ENCODE measurements at places on chromosomes 4 and X.

GRCh38 chrX:134460862-134461220, 876 bp downstream of the HPRT1 start:
- no peak for DNase-seq

DNA sequence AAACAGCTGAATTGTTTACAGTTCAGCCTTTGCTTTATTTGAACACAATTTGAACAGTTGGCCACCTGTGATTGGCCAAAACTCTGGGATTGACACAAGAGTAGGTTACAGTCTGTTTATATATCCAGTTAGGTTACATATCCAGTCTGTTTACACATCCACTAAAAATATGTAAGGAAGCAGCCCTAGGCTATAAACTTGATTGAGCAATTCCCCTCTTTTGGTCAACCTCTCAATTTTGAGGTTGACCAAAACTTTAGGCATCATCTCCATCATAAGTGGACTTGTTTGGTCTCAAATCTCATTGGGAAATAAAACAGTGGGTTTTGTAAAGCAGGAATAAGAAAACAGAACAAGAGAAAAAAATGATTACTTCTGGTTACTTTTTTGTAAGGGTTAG, 190.8 kb downstream of the SPATA18 start:
- DNase-seq = no peak

DNA sequence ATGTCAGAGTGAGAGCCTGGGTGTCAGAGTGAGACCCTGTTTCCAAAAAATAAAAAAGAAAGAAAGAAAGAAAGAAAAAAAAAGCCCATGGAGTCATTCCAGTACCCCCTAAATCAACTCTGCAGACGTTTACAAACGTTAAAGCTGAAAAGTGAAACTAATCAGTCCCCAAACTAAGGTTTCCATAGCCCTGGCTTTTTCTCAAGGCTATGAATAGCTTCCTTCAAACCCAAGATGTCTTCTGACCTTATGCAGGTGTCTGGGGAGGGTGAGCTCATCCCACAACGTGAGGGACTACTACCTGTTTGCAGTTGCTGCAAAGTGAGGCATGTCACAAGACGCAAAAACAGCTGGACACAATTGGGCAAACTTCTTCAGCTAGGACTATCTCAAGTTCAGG, 144.0 kb downstream of the SH3KBP1 start:
- no peak for DNase-seq

- DNase-seq = no peak
Observed at GRCh38 chr4:55445921-55446577, 50.3 kb downstream of the TMEM165 start.

DNA sequence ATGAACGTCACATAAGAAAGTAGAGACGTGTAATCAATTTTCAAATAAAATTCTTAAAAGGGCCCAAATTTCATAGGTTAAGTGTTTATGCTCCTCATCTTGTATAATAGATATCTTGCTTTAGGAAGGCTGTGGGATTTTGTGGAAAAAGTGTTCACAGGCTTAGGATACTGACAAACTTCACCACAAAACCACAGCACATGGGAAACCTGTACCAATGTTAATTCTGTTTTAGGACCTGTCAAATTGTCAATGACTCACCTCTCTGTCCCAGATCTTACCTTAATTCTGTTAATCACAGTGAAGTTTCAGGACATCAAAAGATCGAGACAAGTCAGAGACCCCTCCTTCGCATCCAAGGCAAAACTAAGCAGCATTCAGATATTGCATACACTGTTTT, 24.2 kb downstream of the FGFBP1 start:
- no peak for DNase-seq

- no peak for DNase-seq
Observed at GRCh38 chr4:26120098-26120825, 200.6 kb upstream of the RBPJ start.

GRCh38 chr4:102869569-102870197, 891 bp downstream of the CISD2 start:
- DNase-seq = no peak

- no peak for DNase-seq
Observed at GRCh38 chr4:64384237-64385203, 24.7 kb downstream of the TECRL start.

- DNase-seq = no peak
Observed at GRCh38 chrX:101691835-101692234, 32.2 kb upstream of the ARMCX2 start.

DNA sequence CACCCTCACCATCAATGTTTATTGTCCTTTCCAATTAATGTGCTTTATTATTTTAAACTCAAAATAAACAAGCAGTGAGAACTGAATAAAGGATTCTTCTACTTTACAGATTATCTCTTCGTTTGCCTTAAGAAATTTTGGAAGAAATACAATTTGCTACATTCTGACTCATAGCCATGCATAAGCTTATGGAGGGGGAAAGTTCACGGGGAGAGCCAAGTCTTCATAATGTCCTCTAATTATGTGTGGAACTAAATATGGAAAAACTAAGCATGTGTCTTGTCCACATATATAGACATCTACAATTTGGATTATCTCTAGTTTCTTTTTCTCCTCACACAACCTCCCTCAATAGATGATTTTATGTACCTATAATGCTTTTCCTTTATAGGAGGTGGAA, 17.5 kb downstream of the CXCL13 start:
- no peak for DNase-seq

GRCh38 chr4:75630174-75630936, at the start of gene CDKL2:
CDKL2 (minus strand) TSS chr4:75630528; CDS start chr4:75625988, 4,540 bp downstream.
- DNase-seq = peak; percentile 94

- DNase-seq = no peak
Observed at GRCh38 chr4:104492183-104492771, 2.4 kb downstream of the CXXC4 start.

GRCh38 chr4:26229974-26230373, 90.8 kb upstream of the RBPJ start:
- no peak for DNase-seq

GRCh38 chrX:132040066-132040465, 17.0 kb downstream of the STK26 start:
- DNase-seq = no peak

GRCh38 chrX:15202454-15203177, 67.3 kb downstream of the ASB9 start:
- DNase-seq = peak; percentile 38

GRCh38 chrX:72028701-72029470, 102.8 kb downstream of the RTL5 start:
- DNase-seq = no peak
